ENCODE measurements at places on chromosomes 13 and 19.
A peak's percentile ranks its signal among the peaks of the same experiment; 100 is the strongest.

GRCh38 chr13:42076309-42076713 lies 27.9 kb downstream of the DGKH start:
- DNase-seq, result no peak

GRCh38 chr13:36850790-36851438 lies 31.9 kb downstream of the RFXAP start:
- DNase-seq, result no peak

GRCh38 chr19:19642506-19643157 lies 825 bp downstream of the GMIP start:
- no peak for DNase-seq

- DNase-seq, result no peak
Measured at GRCh38 chr19:2138061-2138728, 13.2 kb downstream of the AP3D1 start.

DNA sequence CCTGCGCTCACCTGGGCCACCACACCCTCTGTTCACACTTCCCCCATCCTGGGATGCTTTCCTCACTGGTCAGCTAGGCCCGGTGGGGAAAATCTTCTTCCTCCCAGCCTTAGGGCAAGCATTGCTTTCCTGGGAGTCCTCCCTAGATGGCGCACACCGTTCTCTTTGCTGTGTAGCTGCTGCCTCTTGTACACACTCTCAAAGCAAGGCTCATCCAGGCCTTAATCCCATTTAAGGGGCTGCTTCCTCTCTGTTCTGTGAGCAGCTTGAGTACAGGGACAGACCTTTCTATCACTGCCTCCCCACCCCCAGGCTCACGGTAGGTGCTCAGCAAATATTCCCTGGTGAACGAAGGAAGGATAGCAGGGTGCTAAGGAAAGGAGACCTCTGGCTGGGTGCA lies 11.1 kb downstream of the SLC7A10 start:
- DNase-seq, result no peak

GRCh38 chr13:75694722-75695121 lies 58.6 kb downstream of the LMO7 start:
- DNase-seq, result no peak

DNA sequence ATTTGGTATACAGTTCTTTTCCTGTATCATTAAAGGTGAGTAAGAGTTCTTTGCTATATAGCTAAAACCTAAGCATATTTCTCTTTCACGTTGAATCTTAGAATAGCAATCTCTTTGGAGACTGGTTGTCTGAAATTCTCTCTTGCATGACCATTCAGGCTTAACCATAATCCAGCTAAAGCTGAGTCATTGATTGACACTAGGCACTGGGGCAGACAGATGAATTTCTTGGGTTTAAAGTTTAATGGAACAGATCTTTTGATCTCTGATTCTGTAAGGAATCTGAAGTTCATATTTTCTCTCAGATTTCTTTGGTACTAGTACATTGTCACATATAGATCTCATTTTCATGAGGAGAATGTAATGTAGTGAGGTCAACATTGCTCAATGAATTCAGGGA lies 397.3 kb upstream of the MIR17HG start:
- no peak for DNase-seq

DNA sequence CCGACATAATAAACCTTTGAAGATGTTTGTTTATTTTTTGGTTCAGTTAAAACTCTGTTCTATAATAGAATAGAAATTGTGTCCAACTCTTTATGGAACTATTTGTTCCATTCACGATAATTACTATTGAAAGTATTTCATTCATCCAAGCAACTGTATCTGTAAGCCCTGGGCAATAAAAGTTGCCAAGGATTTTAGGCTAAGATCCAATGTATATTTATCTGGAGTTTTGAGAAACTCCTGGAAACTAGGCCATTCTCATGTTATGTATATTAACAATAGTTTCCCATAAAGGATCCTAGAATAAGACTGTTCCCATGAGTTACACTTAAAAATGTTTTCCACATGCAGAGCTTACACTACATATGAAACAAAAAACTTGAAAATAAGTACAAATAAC lies 261.6 kb downstream of the SLITRK6 start:
- DNase-seq, result no peak

DNA sequence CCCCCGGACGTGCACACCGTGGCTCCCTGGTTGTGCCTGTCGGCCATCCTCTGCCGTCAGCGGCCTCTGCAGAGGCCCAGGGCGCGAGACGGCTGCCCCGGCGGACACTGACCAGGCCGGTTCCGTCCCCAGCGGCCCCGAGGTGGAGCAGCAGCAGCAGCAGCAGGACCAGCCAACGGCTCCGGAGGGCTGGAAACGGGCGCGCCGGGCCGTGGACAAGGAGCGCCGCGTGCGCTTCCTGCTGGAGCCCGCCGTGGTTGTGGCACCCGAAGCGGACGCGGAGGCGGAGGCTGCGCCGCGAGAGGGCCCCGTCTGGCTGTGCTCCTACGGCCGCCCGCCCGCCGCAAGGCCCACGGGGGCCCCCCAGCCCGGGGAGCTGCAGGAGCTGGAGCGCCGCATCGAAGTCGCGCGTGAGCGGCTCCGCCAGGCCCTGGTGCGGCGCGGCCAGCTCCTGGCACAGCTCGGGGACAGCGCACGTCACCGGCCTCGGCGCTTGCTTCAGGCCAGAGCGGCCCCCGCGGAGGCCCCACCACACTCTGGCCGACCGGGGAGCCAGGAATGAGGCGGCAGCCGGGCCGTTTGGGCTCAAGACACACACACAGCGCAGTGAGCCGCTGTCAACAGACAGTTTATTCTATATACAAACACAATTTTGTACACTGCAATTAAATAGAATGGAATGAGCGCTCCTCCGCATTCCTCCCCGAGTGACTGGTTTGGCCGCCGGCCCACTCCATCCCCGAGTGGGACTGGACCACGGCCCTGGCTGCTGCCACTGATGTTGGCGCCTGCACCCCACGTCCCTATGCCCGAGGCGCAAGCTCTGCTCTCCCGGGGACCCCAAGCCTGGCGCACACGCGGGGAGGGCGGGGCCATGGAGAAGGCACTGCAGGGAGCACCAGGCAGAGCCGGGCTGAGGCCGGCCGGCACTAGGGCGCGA lies 9.1 kb downstream of the GRIN3B start:
- no peak for DNase-seq

DNA sequence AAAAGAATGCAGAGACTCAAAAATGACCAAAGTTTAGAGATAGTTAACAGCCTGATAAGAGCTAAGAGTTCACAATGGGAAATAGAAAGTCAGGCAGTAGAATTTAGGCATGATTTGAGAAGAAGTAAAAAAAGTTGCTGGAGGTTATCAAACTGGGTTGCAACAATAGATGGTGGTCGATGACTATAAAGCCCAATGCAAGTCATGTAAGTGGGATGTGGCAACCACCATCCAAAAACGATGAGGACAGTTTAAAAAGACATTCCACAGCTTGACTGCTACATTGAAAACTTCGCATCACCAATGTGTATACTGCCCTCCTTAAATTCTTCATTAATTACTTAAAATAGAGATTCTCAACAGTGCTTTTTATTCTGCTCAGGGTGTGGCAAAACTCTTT lies 19.7 kb downstream of the ELF1 start:
- DNase-seq, result no peak

- no peak for DNase-seq
Measured at GRCh38 chr19:18364826-18365528, 21.0 kb upstream of the GDF15 start.

GRCh38 chr19:6048793-6049405 lies 61.4 kb downstream of the RFX2 start:
- DNase-seq, result peak; percentile 61

- DNase-seq, result no peak
Measured at GRCh38 chr19:28691683-28692082, 521.3 kb downstream of the UQCRFS1 start.

GRCh38 chr19:920051-920864 lies 3.1 kb downstream of the KISS1R start:
- DNase-seq, result no peak

GRCh38 chr19:55223291-55224037 lies 5.1 kb downstream of the TMEM86B start:
- DNase-seq, result no peak

GRCh38 chr13:51152701-51153100 lies 41.6 kb upstream of the C13orf42 start:
- no peak for DNase-seq

- no peak for DNase-seq
Measured at GRCh38 chr13:46587807-46588418, 34.9 kb downstream of the LRCH1 start.

- DNase-seq, result no peak
Measured at GRCh38 chr13:31427151-31428100, 227.7 kb downstream of the B3GLCT start.

- DNase-seq, result no peak
Measured at GRCh38 chr19:50949861-50950260, 3.0 kb downstream of the KLK5 start.

GRCh38 chr19:49954933-49955332 lies 6.0 kb downstream of the SIGLEC11 start:
- DNase-seq, result no peak

DNA sequence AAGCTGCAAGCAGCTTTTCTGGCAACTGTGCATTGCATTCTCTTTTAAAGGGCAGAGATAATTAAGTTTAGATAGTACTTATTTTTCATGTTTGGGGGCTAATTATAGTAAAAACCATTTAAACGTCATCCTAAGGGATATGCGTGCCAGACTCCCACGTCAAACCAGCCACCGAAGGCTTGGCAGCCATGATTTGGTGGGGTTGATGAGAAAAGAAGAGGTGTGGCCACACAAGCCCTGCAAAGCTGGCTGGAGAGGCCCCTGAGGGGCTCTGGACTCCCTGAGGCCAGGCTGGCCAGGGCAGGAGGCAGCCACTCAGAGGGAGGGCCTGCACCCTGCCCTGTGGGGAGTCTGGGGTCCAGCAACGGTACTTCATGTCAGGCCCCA lies 17.5 kb downstream of the PEPD start:
- no peak for DNase-seq

- no peak for DNase-seq
Measured at GRCh38 chr19:3188627-3189596, 3.2 kb downstream of the NCLN start.

GRCh38 chr13:95060014-95060519 lies 241.2 kb downstream of the ABCC4 start:
- no peak for DNase-seq

GRCh38 chr13:52882785-52883184 lies 34.3 kb upstream of the PCDH8 start:
- DNase-seq, result no peak

- no peak for DNase-seq
Measured at GRCh38 chr19:46731584-46731983, 14.3 kb upstream of the FKRP start.

GRCh38 chr19:4088975-4089374 lies 22.3 kb upstream of the ZBTB7A start:
- peak; percentile 22 for DNase-seq

DNA sequence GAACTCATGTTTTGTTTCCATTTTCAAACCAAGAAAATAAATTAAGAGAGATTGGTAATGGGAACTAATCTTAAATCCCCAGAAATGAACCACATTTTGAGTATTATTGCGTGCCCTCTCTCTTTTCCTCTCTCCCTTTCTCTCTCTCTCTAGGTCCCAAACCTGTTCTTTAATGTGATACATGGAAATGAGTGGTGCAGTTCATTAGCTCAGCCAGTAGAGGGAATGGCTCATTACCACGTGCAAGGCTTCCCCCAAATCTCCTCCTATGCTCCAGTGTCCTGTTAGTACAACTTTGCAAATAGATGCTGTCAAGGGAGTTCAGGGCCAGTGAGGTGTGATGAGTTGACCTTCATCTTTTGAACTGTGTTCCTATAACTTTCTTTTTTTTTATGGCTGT lies 178.4 kb downstream of the FGF9 start:
- DNase-seq, result no peak

DNA sequence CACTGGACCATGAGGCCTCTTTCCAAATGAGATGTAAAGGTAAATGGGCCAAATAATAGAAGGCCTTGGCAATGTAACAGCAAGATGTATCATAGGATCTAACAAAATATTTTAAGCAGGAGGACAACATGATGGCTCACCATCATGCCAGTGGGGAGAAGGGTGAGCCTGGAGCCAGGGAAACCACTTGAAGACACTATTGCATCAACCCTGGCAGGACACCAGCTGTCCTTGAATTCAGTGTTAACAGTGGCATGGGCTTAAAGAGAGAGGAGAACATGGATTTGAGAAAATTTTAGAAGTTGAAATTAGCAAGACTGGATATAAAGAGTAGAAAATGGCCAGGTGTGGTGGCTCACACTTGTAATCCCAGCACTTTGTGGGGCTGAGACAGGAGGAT lies 6.7 kb upstream of the RCBTB2 start:
- DNase-seq, result no peak

- DNase-seq, result no peak
Measured at GRCh38 chr13:112880976-112881540, 88.0 kb upstream of the MCF2L start.

DNA sequence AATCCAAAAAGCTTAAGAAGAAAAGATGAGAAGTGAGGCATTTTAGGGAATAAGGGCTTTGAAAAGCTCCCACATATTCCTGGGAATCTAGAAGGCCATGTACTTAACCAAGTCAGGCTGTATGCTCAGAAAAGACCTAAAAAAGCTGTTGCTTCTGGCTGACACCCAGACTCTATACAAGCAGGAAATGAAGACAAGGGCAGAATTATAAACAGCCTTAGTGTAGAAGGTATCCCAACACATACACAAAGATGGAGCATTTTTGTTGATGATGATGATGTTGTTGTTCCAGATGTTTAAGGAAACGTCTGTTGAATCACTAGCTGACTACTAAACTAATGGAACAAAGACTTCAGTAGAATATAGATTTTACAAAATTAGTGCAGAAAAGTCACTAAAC lies 26.1 kb upstream of the N4BP2L1 start:
- no peak for DNase-seq

- DNase-seq, result no peak
Measured at GRCh38 chr13:110475550-110476219, 85.8 kb downstream of the RAB20 start.

DNA sequence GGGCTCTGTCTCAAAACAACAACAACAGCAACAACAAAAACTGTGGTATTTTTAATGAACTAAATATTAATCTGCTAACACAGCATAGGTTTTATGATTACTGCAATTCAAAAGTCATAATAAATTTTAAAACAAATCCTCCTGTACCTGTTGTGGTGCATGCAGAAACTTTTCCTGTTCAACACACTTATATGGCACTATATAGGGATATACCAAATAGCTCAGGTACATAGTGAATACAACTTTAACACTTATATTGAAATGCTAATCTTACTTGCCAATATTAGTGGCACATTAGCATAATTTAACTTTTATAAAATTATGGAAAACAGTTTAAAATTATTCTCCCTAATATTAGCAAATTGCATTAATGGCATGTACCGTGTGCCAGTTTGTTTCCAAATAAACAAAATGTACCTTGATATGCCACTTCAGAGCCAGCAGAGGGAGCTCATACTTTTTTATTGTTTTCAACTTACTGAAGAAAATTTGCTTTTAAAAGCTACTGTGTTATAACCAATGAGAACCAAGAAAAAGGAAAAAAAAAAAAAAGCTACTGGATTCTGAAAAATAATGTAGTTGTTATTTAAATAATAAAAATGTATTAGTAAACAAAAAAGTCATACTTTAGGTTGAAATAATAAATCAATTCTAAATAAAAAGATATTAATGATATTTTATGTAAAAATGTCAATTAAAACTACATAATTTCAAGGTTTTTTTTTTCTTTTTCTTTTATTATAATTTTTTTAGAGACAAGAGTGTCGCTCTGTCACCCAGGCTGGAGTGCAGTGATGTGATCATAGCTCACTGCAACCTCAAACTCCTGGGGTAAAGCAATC lies 18.0 kb upstream of the RBM26 start:
- DNase-seq, result no peak

- DNase-seq, result no peak
Measured at GRCh38 chr13:113774177-113775107, 15.4 kb downstream of the TMEM255B start.
